ENCODE measurements at places on chromosomes 5 and 9.
A peak's percentile ranks its signal among the peaks of the same experiment; 100 is the strongest.

GRCh38 chr9:130626249-130626996 is 38.0 kb upstream of the PRDM12 start:
- no peak for DNase-seq

DNA sequence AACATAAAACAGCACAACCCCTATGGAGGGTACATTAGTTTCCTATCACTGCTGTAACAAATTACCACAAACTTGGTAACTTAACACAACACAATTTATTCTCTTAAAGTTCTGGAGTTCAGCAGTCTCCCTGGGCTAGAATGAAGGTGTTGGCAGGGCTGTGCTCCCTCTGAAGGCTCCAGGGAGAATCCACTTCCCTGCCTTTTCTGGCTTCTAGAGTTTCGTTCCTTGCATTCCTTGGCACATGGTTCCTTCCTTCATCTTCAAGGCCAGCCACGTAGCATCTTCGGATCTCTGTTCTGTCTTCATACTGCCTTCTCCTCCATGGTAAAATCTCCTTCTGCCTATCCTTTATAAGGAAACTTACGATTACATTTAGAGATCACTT is 25.0 kb upstream of the GSN start:
- DNase-seq = no peak

- DNase-seq = no peak
Measured at GRCh38 chr5:129687941-129688340, 60.0 kb upstream of the MINAR2 start.

- no peak for DNase-seq
Measured at GRCh38 chr9:127686461-127687393, 20.1 kb upstream of the CFAP157 start.

GRCh38 chr5:60685028-60685427 is 14.9 kb downstream of the DEPDC1B start:
- DNase-seq = no peak

GRCh38 chr9:129319938-129320481 is 141.9 kb upstream of the IER5L start:
- no peak for DNase-seq

GRCh38 chr9:22103685-22104575 is 94.8 kb upstream of the CDKN2B start:
- DNase-seq = no peak

DNA sequence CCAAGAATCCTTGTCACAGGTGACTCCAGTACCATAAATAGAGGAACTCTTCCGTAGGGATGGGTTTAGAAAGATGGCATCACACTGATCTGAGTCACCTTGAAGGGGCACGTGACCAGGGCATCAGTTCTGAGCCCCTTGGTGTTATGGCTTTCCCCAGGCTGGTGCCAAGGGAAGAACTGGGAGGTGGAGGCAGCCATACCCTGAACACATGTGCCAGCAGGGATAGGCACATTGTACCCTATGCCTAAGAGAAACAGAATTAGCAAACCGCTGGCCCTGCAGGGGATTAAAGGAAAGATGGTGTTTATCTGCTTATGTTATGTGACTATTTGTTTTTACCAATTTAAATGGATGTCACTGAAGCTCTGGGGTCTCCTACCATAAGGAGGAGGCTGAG is 196.2 kb downstream of the RGS3 start:
- DNase-seq = no peak

GRCh38 chr5:60263346-60263745 is 369.8 kb upstream of the PDE4D start:
- DNase-seq = no peak

DNA sequence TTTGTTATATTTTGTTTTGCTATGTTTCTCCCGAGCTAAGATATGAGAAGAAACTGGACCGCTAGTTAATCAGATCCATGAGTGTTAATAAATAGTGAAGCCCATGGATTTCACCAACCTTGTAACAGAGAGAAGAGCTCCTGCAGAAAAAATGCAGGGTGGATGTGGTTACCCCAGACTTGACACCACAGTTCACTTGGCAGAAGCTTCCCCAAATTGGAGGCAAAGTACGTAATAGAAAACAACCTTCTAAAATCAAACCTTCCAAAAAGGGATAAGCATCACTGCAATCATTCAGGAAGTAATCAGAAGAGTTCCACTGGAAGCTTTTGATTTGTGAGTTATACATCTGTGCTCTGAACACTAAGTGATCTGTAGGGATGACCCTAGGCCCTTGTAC is 267.5 kb downstream of the ACTL7B start:
- no peak for DNase-seq

GRCh38 chr5:151577566-151577965 is 13.6 kb downstream of the FAT2 start:
- no peak for DNase-seq

GRCh38 chr9:16039988-16040761 is 487.3 kb downstream of the CCDC171 start:
- DNase-seq = no peak

DNA sequence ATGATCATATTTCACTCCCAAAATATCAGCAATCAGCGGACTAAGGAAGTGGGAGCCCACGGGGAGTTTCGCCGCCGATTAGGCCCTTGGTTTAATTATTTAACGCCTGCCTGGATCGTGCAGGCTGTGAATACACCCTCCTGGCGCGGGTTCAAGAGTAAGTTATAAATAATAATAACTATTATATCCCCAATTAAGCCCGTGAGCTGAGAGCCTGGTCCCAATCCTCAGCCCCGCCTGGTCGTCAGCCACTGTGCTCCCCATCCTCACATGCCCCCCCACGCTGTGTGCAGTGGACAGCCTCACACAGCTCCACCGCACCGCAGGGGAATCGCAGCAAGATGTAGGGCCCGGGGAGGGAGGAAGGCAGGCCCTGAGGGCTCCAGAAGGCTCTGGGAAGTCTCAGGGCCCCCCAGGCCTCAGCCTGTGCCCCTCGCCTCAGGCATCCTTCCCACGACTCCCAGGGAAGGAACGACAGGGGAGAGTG is 10.8 kb upstream of the PRRX2 start:
- no peak for DNase-seq

DNA sequence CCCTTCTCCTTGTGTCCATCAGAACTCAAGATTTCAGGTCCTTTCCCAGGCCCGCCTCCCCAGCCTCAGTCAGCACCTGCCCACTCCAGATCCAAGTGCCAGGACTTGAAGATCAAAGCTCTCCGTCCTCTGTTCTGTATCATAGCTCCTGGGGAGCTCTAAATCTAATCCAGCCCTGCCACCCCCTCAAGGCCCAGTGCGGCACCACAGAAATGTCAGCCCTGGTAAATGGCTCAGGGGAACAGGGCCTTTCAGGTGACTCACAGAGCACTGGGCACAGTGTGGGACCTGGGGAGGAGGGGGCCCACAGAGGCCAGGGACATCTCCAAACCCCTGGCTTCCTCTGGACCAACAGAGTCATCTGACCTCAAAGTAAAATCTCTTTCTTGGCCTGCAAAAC is 6.0 kb downstream of the CSF2 start:
- no peak for DNase-seq

DNA sequence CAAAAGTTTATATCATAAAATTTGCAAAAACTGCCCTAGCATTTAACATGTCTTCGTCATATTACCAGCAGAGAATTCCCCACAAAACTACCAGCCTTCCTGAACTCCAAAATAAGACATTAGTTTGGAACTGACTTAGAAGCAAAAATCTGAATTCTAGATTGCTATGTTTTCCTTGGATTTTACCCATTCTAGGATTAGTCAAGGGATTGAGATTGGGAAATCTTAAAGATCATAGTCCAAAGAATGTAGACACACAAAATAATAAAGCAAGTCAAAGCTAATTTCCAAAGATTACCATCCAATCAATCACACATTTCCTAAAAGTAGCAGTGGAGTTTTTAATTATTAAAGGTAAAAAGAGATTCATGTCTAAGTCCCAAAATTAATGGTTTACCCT is 138.2 kb downstream of the NFIB start:
- no peak for DNase-seq

DNA sequence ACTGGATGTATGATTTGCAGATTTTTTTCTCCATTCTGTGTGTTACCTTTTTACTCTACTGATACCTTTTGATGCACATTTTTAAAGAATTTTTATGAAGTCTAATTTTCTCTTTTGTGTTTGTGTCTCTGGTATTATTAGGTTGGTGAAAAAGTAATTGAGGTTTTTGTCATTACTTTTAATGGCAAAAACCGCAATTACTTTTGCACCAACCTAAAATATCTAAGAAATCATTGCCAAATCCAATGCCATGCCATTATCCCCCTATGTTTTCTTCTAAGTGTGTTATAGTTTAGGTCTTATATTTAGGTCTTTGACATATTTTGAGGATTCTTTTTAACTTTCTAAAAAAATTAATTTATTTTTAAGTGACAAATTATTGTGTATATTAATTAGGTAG is 43.4 kb upstream of the STARD4 start:
- DNase-seq = no peak

DNA sequence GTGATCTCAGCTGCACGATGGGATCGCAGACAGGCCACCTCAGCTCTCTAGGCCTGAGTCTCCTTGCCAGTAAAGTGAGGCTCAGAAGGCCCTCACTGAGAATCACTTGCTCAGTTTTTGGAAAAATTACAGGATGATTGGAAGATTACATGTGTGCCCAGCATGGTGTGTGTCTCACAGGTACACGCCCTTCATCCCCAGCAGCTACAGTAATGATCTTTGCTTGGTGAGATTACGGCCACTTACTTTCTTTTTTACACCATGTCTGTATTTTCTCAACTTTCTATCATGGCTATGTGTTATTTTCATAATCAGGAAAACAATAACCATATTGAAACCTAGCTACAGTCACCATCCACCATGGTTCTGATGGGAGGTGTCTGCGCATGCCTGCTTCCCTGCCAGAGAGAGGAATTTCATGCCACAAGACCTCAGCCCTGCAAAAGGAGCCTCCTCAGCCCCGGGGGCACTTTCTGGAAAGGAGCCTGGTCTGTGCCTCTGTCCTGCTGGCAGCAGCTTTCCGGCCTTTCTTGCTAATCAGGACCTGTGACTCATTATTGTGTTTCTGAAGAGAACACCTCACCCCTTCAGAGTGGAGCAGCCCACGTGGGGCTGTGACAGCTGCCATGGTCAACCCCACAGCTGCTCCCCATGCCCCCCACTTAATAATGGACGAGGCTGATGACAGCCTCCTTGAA is 64.2 kb upstream of the OLFM1 start:
- no peak for DNase-seq

GRCh38 chr5:113546703-113547183 is 33.2 kb downstream of the YTHDC2 start:
- DNase-seq = no peak

DNA sequence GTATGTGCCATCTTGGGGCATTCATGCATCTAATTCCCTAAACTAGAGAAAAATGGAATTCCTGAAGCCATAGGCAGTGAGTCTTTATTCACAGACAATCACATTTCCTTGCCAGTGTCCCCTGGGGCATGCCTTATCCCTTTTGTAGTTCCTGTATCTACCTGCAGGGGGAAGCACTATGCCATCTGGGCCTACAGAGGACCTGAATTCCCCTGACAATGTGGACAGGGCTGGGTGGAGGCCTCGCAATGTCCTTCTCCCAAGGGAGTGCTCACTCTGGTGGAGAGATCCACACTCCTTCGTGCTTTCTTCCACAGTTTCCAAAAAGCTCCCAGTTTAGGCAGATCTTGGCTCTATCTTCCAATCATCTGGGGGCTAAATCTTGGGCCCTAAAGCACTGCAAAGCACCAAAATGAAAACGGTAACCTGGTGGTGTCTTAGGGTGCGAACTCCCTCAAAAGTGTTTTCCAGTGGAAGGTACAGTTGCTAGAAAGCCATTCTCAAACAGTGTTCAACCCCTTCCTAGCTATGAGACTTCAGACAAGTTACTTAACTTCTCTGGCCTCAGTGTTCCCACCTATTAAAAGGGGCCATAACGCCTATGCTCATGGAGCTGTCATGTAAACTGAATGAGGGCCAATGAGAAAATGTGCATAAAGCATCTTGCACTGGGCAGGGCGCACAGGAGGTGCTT is 17.5 kb downstream of the WHRN start:
- peak; percentile 23 for DNase-seq

DNA sequence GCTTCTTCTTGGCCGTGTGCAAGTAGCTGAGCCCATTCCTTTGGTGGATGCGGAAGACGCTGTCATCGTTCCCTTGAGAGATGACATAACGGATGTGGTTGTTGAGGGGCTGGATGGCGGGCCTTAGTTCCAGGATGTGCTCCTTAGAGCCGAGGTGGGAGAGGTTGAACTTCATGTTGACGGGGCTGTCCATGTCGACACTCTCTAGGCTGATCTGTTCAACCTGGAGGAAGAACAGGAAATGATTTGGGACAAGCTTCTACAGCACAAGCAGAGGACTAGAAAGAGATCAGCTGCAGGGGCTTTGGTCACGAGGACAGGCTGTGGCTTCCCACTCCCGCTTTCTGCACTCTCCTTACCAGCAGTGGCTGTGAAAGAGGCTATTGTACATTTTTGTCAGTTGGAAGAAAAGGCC is 176.0 kb downstream of the SLC12A2 start:
- no peak for DNase-seq

GRCh38 chr5:104237586-104237985 is 675.0 kb upstream of the NUDT12 start:
- no peak for DNase-seq

DNA sequence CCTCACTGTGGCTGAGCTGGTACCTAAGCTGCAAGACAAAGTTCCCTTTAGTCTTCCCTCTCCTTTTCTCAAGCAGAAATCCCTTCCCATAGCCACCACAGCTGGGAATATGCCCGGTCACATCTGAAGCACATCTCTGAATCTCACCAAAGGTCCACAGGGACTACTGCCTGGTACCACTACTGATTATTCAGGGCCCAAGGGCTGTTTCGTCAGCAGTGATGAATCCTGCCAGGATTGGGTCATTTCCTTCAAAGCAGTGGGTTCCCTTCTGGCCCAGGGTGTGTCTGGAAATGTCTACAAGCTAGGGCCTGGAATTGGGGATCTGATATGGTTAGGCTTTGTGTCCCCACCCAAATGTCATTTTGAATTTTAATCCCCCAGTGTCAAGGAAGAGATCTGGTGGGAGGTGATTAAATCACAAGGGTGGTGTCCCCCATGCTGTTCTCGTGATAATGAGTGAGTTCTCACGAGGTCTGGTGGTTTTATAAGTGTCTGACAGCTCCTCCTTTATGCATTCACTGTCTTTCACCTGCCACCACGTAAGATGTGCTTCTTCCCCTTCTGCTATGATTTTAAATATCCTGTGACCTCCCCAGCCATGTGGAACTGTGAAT is 83.2 kb upstream of the FST start:
- DNase-seq = no peak
